Foreskin fibroblast (primary cell): ENCODE measurements at places on chromosomes 1 and 21.

- DNase-seq = peak; percentile 88
Observed at GRCh38 chr1:91537281-91537986, 36.8 kb downstream of the CDC7 start.

DNA sequence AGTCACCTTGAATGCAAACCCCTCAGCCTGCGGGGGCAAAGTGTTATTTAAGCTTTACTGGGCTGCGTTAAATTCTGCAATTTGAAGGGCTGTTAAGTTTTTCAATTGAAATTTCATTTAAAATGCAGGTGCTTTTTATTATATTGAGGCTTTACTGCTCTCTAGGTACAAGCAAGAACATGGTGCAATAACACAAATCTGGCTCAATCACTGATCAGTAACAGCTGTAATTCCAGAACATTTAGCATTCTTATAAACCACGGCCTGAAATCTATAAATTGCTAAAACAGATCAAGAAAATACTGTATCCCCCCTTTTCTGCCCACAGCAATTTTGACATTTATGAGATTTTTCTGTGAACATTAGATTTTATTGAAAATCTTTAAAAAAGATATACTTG lies 322.8 kb downstream of the KCTD3 start:
- no peak for DNase-seq

DNA sequence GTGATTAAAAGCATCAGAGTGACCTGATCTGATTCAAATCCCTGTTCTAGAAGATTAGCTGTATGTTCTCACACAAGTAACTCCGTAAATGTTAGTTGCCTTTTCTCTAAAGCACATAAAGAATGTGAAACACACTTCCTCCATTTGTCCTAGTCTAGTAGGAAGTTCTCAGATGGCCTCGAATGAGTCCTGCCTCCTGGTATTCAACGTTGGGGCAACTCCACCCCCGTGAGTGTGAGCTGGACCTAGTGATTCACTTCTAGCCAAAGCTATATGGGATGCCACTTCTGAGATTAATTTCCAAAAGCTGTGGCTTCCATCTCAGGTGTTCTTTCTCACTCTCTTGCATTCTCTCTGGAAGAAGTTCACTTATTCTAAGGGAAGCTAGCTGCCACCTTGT lies 267.6 kb downstream of the GPATCH2 start:
- DNase-seq = peak; percentile 14

- no peak for DNase-seq
Observed at GRCh38 chr1:2129256-2129943, 65.2 kb downstream of the FAAP20 start.

DNA sequence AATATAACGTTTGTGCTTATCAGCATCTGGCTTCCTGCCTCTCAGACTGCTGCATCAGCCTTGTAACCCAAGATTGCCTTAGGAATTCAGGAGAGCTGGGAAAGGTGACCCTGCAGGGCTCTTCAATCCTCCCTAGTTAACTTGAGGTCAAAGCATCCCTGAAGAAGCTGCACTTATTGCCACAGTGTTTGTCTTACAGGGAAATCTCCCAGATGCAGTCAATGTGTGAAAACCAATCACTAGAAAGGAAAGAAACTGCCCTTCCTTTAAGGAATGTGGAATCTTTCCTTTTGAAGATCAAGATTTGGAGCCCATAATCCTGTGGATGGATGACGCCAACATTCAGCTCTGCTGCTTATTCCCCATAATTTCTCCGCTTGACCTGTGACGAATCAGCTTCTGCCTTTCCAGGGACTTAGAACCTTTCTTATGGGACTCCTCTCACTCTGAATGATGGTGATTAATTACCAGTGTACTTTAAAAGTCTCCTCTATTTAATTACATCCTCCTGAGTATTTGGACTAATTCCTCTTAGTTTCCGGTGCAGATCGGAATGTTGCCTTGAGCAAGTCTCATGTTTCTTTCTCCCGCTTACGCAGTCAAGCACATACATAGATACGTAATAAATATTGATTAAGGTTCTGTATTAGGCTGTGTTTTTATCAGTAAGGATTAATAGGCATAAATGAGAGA lies 14.4 kb downstream of the ADAMTS5 start:
- DNase-seq = no peak

- DNase-seq = no peak
Observed at GRCh38 chr1:29415861-29416260, 179.5 kb downstream of the PTPRU start.

DNA sequence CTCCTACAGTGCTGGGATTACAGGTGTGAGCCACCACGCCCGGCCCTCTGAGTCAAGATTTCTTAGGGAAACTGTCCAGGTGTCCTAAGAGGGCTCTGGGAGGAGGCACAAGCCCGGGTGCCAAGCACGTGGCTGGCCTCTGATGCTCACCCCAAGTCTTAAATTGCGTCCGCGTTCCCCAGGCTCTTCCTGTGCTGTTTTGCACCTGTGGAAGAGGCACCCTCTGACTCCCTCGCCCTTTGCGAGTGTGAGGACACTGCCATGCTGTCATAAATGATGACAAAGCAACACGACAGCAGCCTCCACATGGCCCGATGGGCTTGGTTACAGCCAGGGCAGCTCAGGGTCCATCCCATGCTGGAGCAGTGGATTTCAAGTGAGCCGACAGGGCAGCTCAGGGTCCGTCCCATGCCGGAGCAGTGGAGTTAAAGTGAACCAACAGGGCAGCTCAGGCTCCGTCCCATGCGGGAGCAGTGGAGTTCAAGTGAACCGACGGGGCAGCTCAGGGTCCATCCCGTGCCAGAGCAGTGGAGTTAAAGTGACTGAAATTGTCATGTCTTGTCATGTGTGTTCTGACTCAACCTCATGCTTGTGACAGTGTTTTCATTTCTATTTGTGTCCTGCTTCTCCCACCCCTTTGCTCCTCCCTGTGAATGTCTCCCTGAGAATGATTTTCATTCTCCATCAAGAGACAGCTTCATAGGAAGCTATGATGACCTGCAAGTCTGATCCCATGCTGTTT lies 33.9 kb downstream of the PCNT start:
- DNase-seq = no peak

GRCh38 chr1:166822385-166822784 lies 16.9 kb upstream of the POGK start:
- DNase-seq = no peak

GRCh38 chr1:42816585-42817439 lies at the start of the genes ERMAP and SVBP:
TSS of gene ERMAP (plus strand) at chr1:42817122. CDS start at chr1:42830449, 13,327 bp downstream.
TSS of gene SVBP (minus strand) at chr1:42817397. CDS start at chr1:42816544, 853 bp downstream.
- DNase-seq = peak; percentile 77

GRCh38 chr1:43147625-43148327 lies 24.3 kb downstream of the EBNA1BP2 start:
- DNase-seq = peak; percentile 51

DNA sequence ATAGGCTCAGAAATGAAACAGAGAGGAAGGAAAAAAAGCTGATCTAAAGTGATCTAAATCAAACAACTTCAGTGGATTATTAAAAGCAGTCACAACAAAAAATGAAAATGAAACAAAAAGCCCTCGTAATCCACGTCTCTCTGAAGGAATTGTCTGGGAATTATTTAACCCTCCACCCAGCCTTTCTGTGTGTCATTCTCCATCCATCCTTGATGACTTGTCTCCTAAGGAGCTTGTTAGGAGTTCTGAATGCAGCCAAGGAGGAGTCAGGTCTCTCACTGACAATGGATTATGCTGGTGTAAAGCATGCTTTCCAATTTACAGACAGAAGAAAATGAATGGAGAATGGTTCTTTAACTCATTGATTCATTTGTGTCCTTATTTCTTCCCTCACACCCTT lies 359.3 kb upstream of the RUNX1 start:
- DNase-seq = no peak

DNA sequence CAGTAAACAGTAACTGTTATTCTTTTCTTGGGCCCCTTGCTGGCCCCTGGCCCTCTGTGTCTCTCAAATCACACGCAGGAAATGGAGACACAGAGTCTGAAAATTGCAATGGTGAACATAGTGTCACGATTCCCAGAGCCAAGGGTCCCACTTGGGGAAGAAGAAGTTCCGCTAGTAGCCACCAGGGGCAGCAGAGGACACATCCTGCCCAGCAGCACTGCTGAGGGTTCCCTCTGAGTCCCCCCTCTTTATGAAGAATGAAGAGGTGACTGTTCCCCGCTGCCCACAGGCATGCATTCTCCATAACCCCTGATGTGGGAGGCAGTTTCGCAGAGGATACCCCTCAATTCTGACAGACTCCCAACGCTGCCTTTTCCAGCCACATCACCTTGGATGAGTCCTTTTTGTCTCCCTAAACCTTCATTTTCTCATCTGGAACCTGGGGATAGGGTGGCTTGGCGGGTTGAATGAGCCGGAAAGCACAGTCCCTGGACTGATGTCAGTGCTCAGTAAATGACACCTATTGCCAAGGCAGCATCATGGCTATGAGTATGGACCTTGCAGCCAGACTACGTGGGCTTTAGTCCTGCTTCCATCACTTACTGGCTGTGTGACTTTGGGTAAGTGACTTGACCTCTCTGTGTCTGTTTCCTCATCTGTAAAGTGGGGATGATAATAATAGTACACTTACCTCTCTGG lies 238.0 kb upstream of the TMEM51 start:
- DNase-seq = peak; percentile 55

GRCh38 chr1:3858231-3858981 lies 1.1 kb downstream of the DFFB start:
- DNase-seq = peak; percentile 71

DNA sequence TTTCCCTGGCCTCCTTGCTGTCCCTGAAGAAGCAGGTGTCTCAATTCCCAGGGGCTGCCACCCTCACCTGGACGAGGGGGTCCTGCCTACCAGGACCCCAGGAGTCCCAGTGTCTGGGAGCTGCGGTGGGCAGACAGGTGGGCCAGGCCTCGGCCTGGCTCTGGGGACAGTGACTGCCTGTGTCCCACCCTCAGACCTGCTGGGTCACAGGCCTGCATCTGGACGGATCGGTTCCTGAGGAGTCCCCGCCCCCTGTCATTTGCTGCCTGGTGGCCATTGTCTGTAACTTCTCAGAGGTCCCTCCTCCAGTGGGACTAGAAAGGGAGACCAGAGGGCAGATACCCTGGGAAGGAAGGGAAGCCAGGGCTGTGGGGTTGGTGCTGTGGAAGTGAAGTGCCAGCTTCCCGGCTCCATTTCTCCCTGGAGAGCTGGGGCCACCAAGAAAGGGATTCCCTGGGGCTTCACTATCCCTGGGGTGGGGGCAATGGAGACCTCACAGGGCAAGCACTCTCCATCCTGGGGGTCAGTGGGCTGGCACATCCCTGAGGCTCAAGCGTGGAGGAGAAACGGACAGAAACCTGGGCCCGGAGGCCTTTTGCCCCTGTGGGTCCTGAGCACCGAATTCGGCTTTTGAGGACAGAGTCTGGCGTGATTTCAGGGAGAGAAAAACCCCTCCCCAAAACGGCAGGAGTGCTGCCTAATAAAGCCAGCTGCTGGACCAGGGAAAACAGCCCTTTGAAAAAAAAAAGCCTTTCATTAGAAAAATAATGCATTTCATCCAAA lies 157.3 kb downstream of the PEX14 start:
- DNase-seq = no peak

DNA sequence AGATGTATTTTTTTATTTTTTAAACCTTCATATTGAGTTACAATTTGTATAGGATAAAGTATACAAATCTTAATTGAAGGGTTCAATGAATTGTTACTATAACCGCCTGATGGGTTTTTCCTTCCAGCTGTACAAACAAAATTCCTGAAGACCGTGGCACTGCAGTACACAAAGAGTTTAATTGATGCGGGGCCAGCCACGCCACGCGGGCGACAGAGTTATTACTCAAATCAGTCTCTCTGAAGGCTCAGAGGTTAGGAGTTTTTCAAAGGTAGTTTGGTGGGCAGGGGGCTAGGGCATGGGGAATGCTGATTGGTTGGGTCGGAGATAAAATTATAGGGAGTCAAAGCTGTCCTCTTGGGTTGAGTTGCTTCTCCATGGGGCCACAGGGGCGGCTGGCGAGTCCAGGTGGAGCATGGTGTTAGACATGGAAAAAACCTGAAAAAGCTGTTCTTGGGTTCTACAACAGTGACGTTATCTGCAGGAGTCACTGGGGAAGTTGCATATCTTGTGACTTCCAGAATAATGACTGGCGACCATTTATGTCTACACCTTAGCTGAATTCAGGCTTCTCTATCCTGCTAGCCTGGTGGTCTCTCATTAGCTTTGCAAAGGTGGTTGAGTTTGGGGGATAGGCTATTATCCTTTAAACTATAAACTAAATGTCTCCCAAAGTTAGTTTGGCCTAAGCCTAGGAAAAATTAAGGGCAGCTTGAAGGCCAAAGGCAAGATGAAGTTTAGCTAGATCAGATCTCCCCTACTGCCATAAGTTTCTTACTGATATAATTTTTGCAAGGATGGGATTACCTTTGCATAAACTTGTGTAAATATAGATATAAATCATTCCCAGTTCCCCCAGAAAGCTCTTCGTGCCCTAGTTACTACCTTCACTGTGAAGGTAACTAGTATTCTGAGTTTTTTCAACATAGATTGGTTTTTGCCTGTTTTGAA lies 13.0 kb upstream of the TMEM9 start:
- no peak for DNase-seq

DNA sequence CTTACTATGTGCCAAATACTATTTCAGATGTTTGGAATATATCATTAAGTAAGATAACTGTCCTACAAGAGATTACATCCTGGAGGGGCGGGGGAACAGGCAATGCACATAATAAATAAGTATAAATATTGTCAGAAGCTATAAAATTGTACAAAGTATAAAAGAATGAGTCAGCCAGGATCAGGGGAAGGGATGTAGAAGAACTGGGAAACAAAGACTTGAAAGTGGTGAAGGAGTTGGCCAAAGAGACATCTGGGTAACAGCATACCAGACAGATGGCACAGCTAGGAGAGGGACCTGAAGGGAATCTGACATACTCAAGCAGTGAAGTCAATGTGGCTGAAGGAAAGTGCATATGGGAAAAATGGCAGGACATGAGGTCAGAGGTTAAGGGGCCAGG lies 53.9 kb downstream of the CYYR1 start:
- DNase-seq = peak; percentile 37

- peak; percentile 48 for DNase-seq
Observed at GRCh38 chr21:34800797-34801518, 132.2 kb downstream of the CLIC6 start.

DNA sequence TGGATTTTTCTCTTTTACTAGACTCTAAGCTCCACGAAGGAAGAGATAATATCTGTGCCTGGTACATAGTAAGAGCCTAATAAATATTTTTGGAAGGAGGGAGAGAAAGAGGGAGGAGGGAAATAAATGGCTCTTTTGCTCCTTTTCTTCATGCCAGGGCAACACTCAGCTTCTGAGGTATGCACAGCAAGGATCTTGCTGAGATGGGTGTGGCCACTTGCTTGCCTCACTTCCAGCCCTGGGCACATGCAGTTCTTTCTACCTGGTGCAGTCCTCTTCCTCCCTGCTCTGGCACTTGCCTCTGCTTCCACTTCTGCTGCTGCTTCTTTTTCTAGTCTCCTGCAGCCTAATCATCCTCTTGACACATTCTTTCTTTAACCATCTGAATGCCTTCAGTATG lies 148.1 kb downstream of the FGGY start:
- DNase-seq = peak; percentile 61

GRCh38 chr1:36419569-36419968 lies 21.9 kb upstream of the LSM10 start:
- no peak for DNase-seq
